ENCODE measurements at places on chromosomes 1 and 21. TPM values are rescaled to one million over a fixed set of nuclear protein-coding genes. Genes with fewer than 3 reads are reported as not detected.

The PKLR gene
- total RNA-seq = not detected

The BTBD19 gene
- 2.6 TPM for total RNA-seq

The KLHDC7A gene
- 1.1 TPM for total RNA-seq

The ADORA1 gene
- total RNA-seq = 0.55 TPM

The ASCL5 gene
- 0.11 TPM for total RNA-seq

The TNNT2 gene
- total RNA-seq = 0.67 TPM

The RNU1-4 gene
- not detected for total RNA-seq

The TMCC2 gene
- 1.5 TPM for total RNA-seq

The TENT5C gene
- 0.14 TPM for total RNA-seq

The FCRLA gene
- not detected for total RNA-seq

The CYP4A11 gene
- total RNA-seq = not detected

The ZNF648 gene
- total RNA-seq = not detected

The PLA2G5 gene
- not detected for total RNA-seq

The CD247 gene
- total RNA-seq = 0.83 TPM

The C1orf56 gene
- 5.6 TPM for total RNA-seq

The AIRE gene
- not detected for total RNA-seq

The PGLYRP3 gene
- total RNA-seq = not detected

The SH3D21 gene
- 1.9 TPM for total RNA-seq

The WNT4 gene
- total RNA-seq = 0.27 TPM

The P3H1 gene
- 28.6 TPM for total RNA-seq

The MAP1LC3C gene
- 0.11 TPM for total RNA-seq

Measured in A549 treated with dexamethasone at 1 μM for 4 hours (cell line).